Hypothalamus (tissue), 51 donors: ENCODE measurements at places on chromosomes 12 and 14.
A peak's percentile ranks its signal among the peaks of the same experiment; 100 is the strongest.

DNA sequence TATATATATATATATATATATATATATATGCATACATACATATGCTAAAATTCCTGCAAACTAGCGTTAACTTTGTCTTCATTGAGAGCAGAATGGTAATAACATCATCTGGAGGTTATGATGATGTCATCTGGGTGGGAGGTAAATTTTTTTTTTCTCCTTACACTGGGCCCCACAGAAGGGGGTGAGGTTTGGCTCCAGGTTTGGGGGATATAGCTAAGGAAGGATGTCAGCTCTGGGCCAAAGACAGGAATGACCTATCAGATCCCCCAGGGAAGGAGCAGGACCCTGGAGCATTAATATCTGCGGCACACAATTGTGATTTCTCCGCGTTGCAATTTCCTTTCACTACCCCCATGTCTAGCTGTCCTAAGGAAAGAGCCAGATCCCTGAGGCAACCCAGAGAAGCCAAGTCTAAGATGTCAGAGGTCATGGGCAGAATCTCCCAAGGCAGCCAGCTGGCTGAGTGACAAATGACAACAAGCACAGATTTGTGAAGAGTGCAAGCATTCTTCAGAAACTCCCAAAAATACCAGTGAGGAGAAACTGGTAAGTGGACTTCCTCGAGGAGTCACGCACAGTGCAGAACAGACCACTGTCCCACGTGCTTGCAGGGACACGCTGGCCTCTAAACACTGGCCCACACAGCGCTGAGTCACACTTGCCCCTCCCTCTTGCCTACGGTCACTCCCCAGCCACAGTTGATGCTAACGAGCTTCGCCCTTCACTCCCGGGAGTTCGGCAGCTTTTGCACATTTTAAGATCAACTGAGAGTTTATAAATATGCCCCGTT lies 9.9 kb downstream of the UBC start:
- DNase-seq, result peak; percentile 78

DNA sequence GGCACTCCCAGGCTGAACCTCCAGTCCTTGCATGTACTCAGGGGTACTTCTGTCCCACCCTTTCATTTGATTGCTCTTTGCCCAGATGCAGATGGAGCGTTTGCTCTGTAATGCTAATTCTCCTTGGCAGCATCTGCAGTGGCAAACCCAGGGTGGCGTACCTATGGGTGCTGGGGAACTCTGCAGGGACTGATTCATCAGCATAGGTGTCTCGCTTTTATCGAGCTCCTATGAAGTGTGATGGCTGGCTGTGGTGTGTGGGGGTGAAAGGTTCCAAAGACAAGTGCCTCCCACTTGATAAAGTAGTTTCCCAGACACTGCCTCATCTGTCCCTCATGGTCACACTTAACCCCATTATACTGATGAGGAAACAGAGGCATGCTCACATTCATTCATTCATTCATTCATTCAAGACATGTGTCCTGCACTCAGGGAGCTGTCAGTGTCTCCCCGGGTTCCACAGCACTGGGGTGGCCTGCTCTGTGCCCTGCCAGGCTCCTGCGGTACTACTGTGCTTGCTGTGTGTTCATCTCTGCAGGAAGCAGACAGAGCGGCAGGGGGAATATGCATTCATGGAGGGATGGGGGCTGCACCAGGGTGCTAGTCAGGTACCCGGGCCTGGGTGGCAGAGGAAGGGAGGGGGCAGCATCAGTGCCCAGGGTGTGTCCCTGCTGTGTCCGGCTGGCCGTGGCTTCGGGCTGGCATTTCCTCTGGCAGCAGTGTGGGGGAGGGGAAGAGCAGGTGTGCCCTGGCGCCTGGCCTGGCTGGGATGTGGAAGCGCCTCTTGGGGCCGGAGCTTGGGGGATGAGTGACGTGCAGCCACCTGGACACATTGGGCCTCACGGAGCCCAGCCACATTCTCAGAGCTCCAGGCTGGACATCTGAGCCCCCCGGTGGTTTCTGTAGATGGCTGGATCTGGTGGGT lies 110.9 kb downstream of the TSPAN9 start:
- no peak for DNase-seq

DNA sequence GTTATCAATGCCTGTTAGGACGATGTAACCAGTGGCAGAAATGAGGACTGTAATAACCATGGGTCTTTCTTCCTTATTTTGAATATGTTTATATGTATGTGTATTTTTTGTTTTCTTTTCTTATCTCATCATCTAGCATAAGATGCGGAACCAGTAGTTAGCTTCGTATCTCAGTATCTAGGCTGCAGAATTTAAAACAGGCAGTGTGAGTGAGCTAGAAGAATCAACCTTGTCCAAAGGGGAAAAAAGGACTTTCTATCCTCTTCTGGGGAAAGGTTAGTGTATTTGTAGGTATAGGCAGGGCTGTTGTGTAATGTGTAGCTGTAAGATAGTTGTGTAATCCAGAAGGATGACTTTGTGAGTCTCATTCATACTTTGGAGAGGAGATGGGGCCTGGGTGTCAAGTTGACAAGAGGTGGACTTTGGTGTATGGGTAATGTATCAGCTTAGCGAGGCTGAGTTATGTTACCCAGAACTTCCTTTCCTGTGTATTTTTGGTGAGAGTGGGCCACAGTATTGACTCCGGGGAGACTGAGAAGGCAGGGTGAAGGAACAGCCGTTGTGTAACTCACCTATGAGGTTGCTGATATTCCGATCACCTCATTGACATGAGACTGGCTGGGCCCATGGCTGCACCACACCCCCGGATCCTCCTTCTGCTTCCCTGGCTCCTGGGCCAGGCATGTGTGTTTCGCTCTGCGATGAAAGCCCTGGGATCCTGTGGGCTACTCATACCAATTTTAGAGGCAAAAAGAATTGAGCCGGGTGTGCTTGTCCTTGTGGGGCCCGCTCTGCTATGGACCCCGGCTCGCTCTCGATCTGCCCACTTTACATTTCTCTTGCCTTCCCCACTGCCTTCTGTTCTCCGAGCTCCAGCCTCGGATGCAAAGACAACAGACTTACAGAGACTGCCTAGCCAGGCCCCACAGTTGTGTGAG lies 24.3 kb downstream of the DLK1 start:
- DNase-seq, result no peak

DNA sequence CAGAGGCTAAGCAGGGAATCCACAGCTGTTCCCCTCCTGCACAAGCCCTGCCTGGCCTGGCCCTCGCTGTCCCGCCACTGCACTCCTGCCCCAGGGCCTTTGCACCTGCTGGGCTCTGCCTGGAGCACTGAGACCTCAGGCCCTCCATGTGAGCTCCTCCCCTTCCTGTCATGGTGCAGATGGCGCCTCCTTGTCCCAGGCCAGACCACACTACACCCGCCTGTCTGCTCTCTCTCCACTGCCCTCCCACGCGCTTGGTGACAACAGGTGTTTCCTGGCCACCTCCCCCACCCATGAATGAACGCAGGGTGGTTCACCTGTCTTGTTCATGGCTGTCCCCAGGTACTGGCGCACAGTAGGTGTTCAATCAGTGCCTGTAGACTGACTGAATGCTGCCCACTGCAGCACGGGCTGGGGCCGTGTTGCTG lies 82.9 kb downstream of the NCOR2 start:
- DNase-seq, result no peak

DNA sequence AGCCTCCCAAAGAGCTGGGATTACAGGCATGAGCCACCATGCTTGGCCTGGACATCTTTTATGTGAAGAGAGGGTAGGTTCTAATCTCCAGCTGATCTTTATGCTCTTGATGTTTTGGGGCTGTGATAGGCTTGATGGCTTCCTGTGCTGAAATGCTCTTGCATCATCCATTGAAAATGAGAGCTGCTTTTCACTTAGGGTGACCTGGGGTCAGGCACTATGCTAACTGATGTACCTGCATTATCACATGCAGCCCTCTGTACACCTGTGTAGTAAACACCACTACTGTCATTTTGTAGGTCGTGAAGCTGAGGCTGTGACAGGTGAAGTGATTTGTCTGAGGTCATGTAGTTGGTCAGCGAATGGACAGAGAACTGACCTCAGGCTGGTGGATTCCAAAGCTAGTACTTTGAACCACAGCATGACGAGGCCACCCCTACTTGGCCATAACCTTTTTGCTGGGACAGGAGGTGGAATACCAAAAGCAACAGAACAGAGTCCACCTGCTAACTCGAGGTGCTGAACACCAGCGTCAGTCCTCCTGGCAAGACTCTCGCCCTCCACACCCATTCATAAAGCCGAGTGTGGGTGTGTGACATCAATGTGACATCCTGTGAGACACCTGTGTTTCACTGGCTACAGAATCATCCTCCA lies 69.1 kb downstream of the C12orf75 start:
- DNase-seq, result no peak

DNA sequence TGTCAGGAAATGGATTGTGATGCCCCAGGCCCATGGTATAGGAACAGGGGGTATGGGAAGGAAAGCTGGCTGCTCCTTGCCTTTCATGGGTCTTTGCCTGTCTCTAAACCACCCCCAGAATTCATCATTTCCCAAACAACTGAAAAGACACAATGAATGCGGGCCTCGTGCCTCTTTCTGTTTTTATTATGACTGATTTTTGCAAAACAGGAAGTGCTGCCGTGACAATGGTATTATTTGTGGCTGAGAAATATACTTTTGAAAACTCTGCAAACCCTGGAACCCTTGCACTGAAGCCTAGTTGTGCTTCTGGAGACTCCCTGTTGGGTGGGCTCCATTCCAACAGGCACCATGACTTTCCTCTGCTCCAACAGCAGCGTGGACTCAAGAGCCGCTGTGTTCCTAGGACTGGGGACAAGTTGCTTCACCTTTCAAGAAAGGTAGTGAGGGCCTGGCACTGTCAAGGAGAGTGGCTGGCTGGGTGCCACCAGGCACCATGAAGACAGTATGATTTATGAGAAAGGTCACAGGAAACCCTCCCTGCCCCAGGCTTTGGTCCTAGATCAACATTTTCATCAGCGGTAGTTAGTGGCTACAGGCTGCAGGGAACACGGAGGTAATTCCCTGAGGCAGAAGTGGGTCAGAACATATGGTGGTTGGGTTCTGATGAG lies 4.8 kb upstream of the DGLUCY start:
- no peak for DNase-seq

DNA sequence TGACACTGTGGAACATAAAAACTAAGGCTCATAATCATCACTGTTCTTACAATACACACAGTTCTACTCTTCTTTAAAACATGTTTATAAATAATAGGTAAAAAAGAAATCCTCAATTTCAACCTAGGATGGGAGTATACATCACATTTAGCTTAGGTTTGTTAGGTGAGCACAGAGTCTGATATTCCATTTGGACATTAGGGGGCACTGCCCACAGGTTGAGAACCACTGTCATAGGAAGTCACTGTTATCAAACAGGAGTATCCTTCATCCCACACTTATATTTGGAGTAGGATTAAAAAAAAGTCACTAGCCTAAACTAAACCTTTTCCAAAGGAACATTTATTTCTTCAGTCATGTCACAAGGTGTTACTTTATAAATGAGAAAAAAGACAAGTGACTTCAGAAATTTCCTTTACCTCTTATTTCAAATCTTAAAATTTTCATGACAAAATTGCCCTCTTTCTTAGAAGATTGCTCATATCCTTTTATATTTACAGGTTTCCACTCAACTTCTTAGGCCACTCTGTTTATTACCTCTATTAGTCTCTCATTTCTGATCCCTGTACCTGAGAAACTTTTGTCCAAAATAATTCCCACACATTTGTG lies 240.6 kb downstream of the CPNE8 start:
- DNase-seq, result no peak

- DNase-seq, result no peak
Measured at GRCh38 chr14:29168149-29168548, 401.6 kb downstream of the FOXG1 start.

DNA sequence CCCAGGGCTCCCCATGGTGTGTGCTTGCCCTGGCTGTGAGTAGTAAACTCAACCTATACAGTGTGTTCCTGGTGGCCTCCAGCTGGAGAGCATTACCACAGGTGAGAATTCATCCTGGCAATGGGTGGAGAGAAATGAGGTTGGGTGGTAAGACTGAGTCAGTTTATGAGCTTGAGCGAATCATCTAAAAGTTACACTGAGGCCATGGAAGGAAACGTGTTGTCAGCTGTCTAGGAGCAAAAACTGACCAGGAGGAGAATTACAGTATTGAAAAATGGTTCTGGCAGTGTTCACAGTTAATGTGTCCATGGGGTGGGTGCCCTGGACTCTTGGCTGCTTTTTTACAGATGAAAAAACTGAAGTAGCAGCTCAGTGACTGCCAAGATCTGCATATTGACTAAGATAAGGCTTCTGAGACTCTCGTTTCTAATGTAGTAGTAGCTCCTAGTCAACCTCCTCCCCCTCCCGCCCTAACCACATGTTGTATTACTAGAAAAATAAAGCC lies 202.0 kb upstream of the AMIGO2 start:
- DNase-seq, result no peak

GRCh38 chr14:43956741-43957140 lies 550.3 kb downstream of the FSCB start:
- DNase-seq, result no peak

DNA sequence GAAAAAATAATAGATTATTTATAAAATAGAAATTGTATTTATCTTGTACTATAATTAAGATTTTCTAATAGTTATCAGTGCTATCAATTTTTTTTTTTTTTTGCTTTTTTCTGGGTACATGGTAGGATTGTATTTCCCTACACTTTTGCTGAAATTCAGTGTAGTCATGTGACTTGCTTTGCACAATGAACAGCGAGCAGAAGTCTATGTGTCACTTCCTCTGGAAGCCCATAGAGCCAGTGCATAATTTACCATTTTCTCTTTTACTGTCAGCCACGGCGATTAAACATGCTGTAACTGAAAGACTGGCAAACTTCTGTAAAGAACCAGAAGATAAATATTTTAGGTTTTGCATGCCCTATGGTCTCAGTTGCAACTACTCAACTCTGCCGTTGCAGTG lies 80.8 kb upstream of the PPP1R12A start:
- no peak for DNase-seq

- no peak for DNase-seq
Measured at GRCh38 chr12:3730111-3730510, 22.8 kb downstream of the CRACR2A start.

GRCh38 chr12:92108651-92109050 lies 37.0 kb downstream of the BTG1 start:
- no peak for DNase-seq

GRCh38 chr12:122721057-122721545 lies 4.5 kb upstream of the HCAR3 start:
- DNase-seq, result no peak
